Body of pancreas (tissue), 4 donors: ENCODE measurements at places on chromosomes 4 and X.

- no peak for DNase-seq
These were observed 81.9 kb upstream of the HUWE1 start for GRCh38 chrX:53768451-53768850.

GRCh38 chr4:53981567-53981966 is 82.8 kb downstream of the CHIC2 start:
- DNase-seq, result no peak

GRCh38 chr4:98571161-98571786 is 87.1 kb downstream of the TSPAN5 start:
- DNase-seq, result no peak

- DNase-seq, result no peak
These were observed 52.1 kb downstream of the PTCHD1 start for GRCh38 chrX:23386726-23387125.

DNA sequence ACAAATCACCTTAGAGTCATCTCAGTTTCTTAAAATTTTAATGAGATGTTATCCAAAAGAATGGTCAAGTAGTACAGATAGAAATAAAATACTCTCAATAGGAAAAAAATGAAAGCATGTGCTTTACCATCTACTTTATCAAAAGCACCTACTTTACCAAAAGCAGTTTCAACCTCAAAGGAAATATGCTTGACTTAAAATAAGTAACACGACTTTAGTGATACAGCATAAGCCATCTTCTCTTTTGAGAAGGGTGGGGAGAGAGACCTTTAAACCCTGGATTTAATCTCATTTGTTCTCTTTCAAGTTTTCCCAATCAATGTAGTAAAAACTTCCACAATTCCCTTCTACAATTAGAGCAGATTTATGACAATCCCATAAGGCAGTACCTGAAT is 26.5 kb downstream of the OTUD4 start:
- no peak for DNase-seq

DNA sequence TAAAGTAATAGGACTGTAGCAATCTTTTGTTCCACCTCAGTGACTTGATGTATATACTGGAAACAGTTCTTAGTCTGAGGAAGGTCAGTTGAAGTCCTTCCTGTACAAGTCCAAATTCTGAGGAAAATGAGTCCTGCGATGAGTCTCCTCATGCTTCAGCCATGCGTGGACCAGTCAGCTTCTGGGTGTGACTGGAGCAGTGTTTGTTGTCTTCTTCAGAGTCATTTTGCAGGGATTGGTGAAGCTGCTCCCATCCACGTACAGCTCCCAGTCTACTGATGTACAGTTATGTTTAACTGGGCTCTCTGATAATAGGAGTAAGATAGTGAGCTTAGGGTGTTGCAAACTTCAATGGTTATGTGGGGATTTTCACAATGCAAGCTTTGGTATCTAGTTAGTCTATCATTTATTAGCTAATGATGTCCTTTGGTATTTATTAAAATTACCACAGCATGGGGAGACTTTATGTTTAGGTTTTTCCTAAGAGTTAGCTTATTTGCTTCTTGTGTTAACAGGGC is 3.4 kb downstream of the UGT2B17 start:
- DNase-seq, result no peak

DNA sequence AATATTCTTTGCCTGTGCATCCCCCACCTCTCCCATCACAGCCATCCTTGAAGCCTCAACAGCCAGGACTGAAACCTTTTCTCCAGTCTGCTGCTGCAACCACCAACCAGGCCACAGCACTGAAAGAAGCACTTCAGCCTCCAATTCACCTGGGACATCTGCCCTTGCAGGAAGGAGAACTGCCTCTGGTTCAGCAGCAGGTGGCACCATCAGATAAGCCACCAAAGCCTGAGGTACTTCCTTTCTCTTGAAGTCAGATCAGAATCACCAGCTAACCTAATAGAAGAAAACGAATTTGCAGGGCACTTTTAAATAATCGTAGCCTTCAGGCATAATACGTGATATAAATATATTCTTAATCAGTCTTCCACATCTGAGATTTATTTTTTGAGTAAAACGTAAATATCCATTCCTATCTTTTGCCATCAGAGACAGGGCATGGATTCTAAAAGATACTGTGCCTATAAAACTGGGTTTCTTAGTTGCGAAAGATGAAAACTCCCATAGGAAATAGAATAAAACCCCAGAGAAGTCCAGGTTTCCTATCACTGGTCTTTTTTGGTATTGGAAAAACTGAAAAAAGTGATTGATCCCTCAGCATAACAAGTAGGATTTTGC is 9.5 kb downstream of the AMBN start:
- peak; percentile 71 for DNase-seq

- no peak for DNase-seq
These were observed 9.3 kb downstream of the CD99L2 start for GRCh38 chrX:150889131-150889530.
